ENCODE measurements at places on chromosomes 7 and 10.

DNA sequence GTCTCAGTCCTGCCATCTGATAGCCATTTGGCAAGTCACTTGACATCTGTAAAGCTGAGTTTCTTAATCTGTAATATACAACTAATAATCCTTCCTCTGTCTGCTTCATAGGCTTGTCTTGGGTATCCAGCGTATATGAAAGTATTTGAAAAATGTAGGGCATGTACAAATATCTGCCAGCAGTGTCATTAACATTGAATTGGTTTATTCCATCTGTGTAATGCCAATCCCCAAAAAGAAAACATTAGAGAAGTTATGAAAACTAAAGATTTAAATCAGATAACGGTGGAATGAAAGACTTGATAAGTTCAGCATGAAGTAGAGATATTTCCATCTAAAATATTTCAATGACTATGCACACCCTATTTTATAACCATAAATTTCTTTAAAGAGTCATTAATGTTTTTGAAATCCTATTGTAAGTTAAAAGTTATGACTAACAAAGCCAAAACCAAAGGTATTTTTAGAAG, 9.8 kb upstream of the RTKN2 start:
- no peak for DNase-seq

DNA sequence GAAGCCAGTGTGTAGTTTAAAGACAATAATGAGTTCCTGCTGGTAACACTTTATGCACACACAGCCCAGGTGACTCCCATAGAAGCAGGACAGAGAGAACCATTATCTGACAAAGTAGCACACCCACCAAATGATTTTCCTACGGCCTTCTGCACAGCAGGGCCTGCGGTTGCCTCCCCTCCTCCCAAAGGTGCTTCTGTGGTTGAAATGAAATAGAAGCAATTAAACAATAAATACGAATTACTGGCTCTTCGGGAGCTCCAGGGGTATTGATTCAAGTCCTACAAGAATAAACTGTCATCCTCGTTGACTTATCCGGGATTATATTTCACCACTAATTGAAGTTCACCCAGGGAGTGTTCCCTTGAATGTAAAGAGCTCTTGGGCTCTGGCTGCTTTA, 172.1 kb downstream of the ACTR3B start:
- DNase-seq: no peak

DNA sequence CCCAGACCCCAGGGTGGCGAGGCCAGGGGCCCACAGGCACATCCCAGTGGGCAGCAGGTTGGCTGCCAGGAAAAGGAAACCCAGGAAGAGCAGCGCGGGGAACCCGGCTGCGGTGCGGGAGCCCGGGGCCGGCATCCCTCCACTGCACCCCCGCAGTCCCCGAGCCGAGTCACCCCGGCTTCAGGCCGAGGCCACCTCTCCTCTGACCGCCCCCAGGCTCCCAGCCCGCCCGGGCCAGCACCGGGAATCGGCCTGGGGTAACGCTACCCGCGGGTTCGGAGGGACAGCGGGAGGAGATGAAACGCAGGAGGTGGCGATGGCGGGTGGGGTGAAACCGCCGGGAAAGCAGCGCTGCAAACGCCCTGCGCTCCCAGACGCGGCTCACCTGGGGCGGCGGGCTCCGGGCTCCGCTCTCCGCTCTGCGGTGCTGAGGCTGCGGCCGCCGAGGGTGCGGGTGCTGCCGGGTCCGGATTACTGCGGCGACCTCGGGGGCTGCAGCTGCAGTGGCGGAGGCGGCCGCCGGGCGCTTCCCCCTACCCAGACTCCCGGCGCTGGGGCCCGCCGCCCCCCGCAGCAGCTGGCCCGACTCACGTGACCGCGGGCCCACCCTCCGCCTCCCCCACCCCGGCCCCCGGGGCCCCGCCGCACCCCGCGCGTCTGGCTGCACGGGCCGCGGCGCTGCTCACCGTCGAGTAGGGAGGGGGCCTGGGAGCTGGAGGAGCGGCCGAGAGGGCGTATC, at the start of gene SCRN1:
Gene SCRN1, minus strand, starts transcription at position 545 of the 739 bp plus-strand sequence. CDS start 20,734 bp downstream, outside the sequence.
- DNase-seq: no peak

- DNase-seq: no peak
These were observed 62.1 kb upstream of the DNAAF5 start for GRCh38 chr7:664402-664775.

- no peak for DNase-seq
These were observed 45.1 kb upstream of the ADAM12 start for GRCh38 chr10:126433351-126433750.

DNA sequence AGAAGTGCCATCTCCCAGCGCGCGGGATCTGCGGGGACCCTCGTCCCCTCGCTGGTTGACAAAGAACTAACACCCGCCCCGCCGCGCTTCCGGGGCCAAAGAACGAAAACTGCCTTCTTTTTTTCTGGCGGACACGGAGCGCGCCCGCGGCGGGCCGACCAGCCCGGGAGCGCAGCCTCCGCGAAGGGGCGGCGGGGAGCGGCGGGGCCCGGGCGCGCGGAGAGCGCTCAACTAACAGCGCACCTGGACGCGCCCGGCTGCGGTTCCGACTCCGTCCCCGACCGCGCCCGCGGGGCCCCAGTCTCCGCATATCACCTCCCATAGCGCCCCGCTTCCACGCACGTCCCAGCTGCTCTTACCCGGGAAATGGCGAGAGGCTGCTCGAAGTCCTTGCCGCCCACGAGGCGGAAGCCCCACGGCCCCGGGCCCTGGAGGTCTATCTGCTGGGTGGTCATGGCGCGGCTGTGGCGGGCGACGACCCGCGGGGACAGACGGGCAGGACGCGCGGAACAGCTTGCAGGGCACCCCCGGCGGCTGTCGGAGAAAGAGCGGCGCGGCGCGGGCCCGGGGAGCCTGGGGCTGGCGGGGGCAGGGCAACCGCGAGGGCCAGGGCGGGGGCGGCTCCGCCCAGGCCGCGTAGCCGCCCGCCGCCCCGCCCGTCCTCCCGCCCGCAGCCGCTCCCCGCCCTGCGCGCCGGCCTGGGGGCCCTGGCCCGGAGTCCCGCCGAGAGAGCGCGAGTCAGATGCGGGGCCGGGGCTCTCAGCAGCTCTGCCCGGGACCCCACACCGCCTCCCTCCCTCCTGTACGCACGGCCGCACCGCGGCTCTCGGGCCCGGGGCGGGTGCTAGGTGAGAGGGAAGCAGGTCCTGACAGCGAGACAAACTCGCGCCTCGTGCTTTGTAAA, at the start of gene PDLIM1:
Gene PDLIM1, minus strand, starts transcription at position 543 of the 904 bp plus-strand sequence. Its CDS starts 88 bp downstream, at position 455.
- DNase-seq: no peak

DNA sequence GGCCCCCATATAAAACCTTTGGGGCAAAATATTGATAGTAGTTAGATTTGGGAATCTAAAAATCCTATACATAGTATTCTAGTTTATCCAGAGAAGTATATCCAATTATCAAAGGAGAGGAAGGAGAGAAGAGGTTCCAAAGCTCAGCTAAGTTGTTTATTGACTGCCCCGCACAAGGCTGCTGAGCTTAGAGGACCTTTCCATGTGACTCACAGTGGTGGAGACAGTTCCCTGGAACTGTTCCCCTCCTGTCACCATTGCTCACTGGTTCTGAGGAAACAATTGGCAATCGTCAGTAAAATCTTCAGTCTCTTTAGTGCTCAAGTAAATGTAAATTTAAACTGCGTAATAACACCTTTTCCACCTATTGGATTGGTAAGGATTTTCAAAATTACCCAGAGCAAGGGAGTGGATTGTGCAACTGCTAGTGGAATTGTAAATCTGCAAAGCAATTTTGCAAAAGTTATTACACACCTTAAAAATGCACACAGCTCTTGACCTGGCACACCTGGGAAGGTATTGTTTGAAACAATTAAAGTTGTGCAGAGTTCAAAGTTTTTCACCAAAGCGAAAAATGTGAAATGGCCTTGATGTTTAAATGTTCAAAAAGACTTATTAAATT, 63.1 kb downstream of the EEPD1 start:
- DNase-seq: no peak

- DNase-seq: peak; percentile 47
These were observed 57.4 kb downstream of the NEUROG3 start for GRCh38 chr10:69515699-69516259.

DNA sequence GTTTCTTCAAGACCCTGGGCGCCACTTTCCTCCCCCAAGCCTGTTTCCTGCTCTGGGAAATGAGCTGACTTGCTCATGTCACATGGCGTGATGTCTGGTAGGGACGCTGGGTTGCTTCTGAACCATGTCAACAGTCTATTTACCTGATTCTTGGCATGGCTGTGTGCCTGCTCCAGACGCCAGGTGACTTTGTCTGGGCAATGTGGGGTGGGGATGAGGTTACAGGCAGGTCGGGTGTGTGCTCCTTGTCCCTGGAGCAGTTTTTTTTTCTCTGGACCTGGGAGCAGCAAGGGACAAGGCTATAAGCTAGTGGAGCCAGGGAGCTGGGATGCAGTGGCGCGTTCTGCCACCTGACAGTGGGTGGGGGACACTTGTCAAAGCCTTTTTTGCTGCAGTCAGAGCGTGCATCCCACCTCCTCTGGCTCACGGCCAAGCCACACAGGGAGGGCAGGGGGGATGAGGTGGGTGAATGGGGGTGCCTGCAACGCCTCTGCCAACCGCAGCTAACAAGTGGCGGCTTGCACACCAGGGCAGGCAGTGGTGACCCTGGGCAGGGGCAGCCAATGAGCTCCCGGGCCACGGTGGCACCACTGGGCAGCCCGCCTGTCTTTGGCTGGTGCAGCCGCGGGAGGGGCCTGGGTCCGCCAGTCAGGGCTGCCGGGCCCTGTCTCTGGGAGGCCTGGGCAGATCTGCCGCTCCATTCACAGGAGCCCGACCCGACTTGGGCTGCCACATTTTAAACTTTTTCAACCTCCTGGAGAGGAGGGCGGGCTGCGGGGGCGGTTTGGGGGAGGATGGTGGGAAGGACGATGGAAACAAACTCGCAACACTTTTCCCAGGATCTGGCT, 22.9 kb downstream of the DNAJB12 start:
- DNase-seq: peak; percentile 60

- DNase-seq: no peak
These were observed 122.5 kb upstream of the LANCL2 start for GRCh38 chr7:55242613-55243012.

DNA sequence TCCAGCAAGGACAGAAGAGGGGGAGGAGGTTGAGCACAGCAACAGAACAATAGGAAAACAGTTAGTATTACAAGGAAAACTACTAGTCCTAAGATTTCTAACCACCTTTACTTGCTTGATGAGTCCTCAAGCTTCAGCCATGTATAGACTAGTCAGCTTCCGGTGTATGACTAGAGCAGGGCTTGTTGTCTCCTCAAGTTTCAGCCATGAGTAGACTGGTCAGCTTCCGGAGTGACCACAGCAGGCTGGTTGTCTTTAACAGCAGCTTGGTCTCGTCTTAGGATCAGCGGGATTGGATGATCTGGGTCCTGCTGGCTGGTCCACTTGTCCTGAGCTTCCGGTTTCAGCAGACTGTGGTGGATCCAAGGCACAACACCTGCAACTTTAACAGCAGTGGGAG, 10.6 kb upstream of the ZNF239 start:
- no peak for DNase-seq

DNA sequence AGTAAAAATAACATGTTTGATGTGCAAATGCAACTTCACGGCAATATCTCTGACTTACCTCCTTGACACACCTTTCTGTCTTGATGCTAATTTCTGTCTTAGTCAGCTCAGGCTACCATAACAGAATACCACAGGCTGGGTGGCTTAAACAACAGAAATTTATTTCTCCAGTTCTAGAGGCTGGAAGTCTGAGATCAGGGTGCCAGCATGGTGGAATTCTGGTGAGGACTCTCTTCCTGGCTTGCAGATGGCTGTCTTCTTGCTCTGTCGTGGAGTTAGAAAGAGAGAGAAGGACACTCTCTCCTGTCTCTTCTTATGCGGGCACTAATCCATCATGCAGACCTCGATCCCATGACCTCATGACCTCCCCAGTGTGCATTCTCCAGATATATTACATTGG, 134.9 kb downstream of the VTI1A start:
- DNase-seq: no peak

DNA sequence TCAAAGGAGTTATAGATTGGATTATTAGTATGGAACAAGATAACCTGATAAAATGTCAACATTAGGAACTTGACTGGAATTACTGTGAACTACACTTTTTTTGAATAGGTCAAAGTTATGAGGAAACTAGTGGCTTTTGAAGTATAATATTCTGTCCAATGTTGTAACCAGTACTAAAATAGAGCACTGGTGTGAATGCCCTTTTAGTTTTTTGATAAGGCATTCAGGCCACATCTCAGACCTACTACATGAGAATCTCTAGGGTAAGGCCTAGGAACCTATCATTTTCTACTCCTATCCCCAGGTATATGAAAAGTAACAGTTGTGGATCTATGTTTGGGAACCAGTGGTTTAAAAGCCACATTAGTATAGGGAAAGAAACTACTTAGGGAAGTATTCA, 16.4 kb downstream of the KMT2E start:
- no peak for DNase-seq

- no peak for DNase-seq
These were observed 108.8 kb upstream of the PCLO start for GRCh38 chr7:83271212-83272099.

- no peak for DNase-seq
These were observed 273.2 kb downstream of the CDK14 start for GRCh38 chr7:90869335-90869734.

GRCh38 chr7:86687831-86688230, 44.1 kb downstream of the GRM3 start:
- DNase-seq: no peak

GRCh38 chr7:155464948-155465739, 7.2 kb downstream of the EN2 start:
- no peak for DNase-seq
